ENCODE measurements at places on chromosomes 11 and 22. TPM values are rescaled to one million over a fixed set of nuclear protein-coding genes. Genes with fewer than 3 reads are reported as not detected.

The GNAZ gene
- total RNA-seq: 175 TPM

The DEAF1 gene
- 80.8 TPM for total RNA-seq

The TYR gene
- total RNA-seq: not detected

The RIMBP3B gene
- 0.63 TPM for total RNA-seq

The MLC1 gene
- 23.8 TPM for total RNA-seq

The ZFPL1 gene
- 20.3 TPM for total RNA-seq

The RTCB gene
- 60.4 TPM for total RNA-seq

Data from parietal lobe (tissue), 2 donors.